WERI-Rb-1 (cell line): ENCODE measurements at places on chromosomes 2 and 18.
A peak's percentile ranks its signal among the peaks of the same experiment; 100 is the strongest.

- no peak for DNase-seq
Measured at GRCh38 chr2:222039821-222040220, 259.0 kb downstream of the PAX3 start.

DNA sequence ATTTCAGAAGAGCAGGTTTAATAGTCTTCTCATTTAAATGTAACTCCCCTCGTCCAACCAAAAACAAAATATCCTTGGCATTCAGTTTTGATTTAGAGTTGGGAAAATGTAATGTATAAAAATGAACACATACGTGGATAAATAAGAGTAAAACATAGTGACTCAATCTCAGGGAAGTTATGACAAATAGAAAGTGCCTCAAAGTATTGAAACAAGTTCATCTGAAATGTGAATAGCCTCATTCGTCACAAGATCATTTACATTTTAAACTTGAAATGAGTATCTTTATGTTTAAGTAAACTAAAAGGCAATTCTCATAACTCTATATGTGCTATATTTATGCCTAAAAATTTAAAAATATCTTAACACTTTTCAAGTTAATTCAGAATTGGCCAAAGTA lies 122.2 kb upstream of the SMAD7 start:
- DNase-seq = no peak

DNA sequence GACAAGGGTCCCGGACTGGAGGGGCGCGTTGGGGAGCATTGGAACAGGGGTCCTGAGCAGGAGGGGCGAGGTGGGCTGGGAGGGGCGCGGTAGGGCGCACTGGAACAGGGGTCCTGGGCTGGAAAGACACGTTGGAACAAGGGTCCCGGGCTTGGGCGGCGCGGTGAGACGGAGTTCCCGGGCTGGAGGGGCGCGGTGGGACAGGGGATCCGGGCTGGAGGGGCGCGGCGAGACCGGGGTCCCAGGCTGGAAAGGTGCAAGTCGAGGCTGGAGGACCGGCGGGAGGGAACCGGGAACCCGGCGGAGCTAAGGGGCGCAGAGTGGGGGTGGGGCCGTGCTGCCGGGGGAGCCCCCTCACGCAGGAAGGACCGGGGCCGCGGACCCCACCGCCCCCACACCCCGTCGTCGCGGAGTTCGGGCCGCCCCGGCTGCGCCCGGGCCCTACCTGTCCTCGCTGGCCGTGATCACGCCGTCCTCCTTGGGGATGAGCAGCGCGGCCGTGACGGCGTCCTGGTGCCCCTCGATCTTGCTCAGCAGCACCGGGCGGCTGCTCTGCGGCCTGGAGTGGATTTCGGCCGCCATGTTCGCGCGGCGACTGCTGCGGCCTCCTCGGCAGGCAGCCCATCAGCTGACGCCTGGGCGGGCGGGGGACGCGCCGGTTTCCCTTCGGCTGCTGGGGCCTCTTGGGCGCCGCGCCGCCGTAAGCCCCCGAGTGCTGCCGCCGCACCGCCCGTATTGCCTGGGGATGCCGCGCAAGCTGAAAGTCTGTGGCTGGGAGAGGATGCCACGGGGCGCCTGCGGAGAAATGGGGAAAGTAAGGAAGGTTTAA lies at the start of gene WDFY1:
Gene WDFY1, minus strand, starts transcription at position 633 of the 829 bp plus-strand sequence. Its CDS starts 51 bp downstream, at position 582.
- peak; percentile 88 for DNase-seq

GRCh38 chr2:157874348-157874747 lies 1.8 kb downstream of the ACVR1 start:
- no peak for DNase-seq

GRCh38 chr2:99032786-99033185 lies 96.8 kb upstream of the CRACDL start:
- no peak for DNase-seq

DNA sequence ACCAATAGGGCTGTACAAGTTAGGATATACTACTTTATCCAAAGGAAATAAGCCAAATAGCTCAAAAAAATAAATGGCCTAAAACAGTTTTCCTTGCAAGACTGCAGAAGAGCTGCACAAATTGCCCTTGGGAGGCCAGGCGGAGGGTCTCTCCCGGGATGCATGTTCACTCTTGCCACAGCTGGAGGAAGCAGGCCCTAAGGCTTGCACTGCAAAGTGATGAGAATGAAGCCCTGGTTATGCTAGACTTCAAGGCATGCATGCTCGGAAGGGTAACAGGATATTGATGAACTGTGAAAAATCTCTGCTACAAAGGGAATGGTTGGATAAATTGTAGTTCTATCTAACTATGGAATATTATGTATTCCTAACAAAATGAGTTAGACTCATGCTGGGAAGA lies 27.5 kb upstream of the LDLRAD4 start:
- no peak for DNase-seq
